Aorta (tissue), 5 donors: ENCODE measurements at places on chromosomes 1 and 21. TPM values are rescaled to one million over a fixed set of nuclear protein-coding genes. Genes with fewer than 3 reads are reported as not detected.

The BTBD19 gene
- 41.1 TPM for total RNA-seq

The LAD1 gene
- not detected for total RNA-seq

The OR10Z1 gene
- not detected for total RNA-seq

The BSND gene
- total RNA-seq: not detected

The GPR61 gene
- total RNA-seq: not detected

The CERS2 gene
- total RNA-seq: 140 TPM

The CFAP45 gene
- total RNA-seq: 2.7 TPM

The PRR9 gene
- total RNA-seq: not detected

The FLG gene
- total RNA-seq: not detected

The MYOG gene
- total RNA-seq: not detected

The SEC16B gene
- 7.0 TPM for total RNA-seq

The SIPA1L2 gene
- total RNA-seq: 11.3 TPM

The F11R gene
- total RNA-seq: 26.0 TPM
